ENCODE measurements at places on chromosomes 7 and 10.

- peaks cover 10% of the 10 kb centered on the region for H3K27me3 ChIP-seq
- peak overlapping the region; percentile 87 for H3K4me3 ChIP-seq
- H3K27ac ChIP-seq, result peak overlapping the region; percentile 99
- peak; percentile 71 for DNase-seq
These were observed 67.6 kb upstream of the CTNNA3 start for GRCh38 chr10:67763499-67764011.

GRCh38 chr7:94940241-94940640 is 32.8 kb downstream of the PPP1R9A start:
- H3K27ac ChIP-seq, result no peak overlapping the region
- no peak overlapping the region for H3K4me3 ChIP-seq
- DNase-seq, result no peak
- no peaks in the 10 kb centered on the region for H3K36me3 ChIP-seq

- H3K27me3 ChIP-seq, result no peaks in the 10 kb centered on the region
- H3K4me1 ChIP-seq, result no peaks in the 10 kb centered on the region
- no peak overlapping the region for H3K4me3 ChIP-seq
- no peak overlapping the region for H3K27ac ChIP-seq
These were observed 263.0 kb upstream of the NEBL start for GRCh38 chr10:21160116-21160515.

GRCh38 chr10:25815999-25816768 is 117.8 kb upstream of the MYO3A start:
- DNase-seq, result no peak
- H3K4me3 ChIP-seq, result no peak overlapping the region
- H3K4me1 ChIP-seq, result peaks cover 2% of the 10 kb centered on the region
- H3K27ac ChIP-seq, result no peak overlapping the region
- no peaks in the 10 kb centered on the region for H3K36me3 ChIP-seq

- no peaks in the 10 kb centered on the region for H3K27me3 ChIP-seq
- no peak for DNase-seq
- peaks cover 2% of the 10 kb centered on the region for H3K4me1 ChIP-seq
- no peaks in the 10 kb centered on the region for H3K36me3 ChIP-seq
- H3K4me3 ChIP-seq, result no peak overlapping the region
These were observed 26.2 kb downstream of the PALD1 start for GRCh38 chr10:70504521-70505358.

- no peak overlapping the region for H3K27ac ChIP-seq
- peaks cover 50% of the 10 kb centered on the region for H3K4me1 ChIP-seq
- H3K27me3 ChIP-seq, result no peaks in the 10 kb centered on the region
- no peak for DNase-seq
- peaks cover 4% of the 10 kb centered on the region for H3K36me3 ChIP-seq
These were observed 43.1 kb downstream of the SYPL1 start for GRCh38 chr7:106068986-106069385.

DNA sequence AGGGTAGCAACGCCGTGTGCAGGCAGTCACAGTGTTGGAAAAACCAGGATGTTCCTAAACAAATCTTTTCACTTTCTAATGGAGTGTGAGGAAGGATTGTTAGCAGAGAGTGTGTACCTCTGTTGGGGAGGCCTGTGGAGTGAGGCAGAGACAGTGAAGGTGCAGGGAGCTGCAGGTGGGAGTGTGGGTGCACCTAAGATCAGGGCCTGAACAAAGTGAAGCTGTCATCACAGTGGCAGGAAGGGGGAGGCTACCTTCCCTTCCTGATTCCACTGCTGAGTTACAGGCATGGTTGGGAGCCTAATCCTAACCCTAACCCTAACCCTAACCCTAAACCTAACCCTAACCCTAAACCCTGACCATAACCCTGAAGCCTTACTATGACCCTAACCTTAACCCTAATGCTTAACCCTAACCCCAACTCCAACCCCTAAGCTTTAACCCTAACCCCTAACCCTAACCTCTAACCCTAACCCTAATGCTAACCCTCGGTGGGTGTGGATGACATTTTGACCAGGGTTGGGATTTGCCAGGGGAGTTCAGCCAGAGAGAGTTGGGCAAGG is 158.8 kb upstream of the KLF6 start:
- no peaks in the 10 kb centered on the region for H3K27me3 ChIP-seq
- H3K36me3 ChIP-seq, result peaks cover 9% of the 10 kb centered on the region
- no peak overlapping the region for H3K4me3 ChIP-seq
- peak overlapping the region; percentile 65 for H3K27ac ChIP-seq
- H3K4me1 ChIP-seq, result peaks cover 49% of the 10 kb centered on the region

- H3K27ac ChIP-seq, result no peak overlapping the region
- H3K4me1 ChIP-seq, result no peaks in the 10 kb centered on the region
- no peak overlapping the region for H3K4me3 ChIP-seq
These were observed 635.0 kb downstream of the LRMDA start for GRCh38 chr10:76066457-76066856.

- no peaks in the 10 kb centered on the region for H3K4me1 ChIP-seq
- H3K27ac ChIP-seq, result no peak overlapping the region
- DNase-seq, result no peak
These were observed 25.1 kb upstream of the PDK4 start for GRCh38 chr7:95621404-95621803.

GRCh38 chr7:2876031-2876731 is 32.1 kb upstream of the GNA12 start:
- no peak overlapping the region for H3K4me3 ChIP-seq
- H3K27ac ChIP-seq, result no peak overlapping the region
- H3K4me1 ChIP-seq, result peaks cover 18% of the 10 kb centered on the region

- H3K4me3 ChIP-seq, result no peak overlapping the region
- no peaks in the 10 kb centered on the region for H3K36me3 ChIP-seq
- no peaks in the 10 kb centered on the region for H3K27me3 ChIP-seq
These were observed 302.2 kb downstream of the PTPRN2 start for GRCh38 chr7:158285383-158285770.

GRCh38 chr10:6009961-6010360 is 32.6 kb upstream of the IL15RA start:
- no peaks in the 10 kb centered on the region for H3K27me3 ChIP-seq
- no peak for DNase-seq
- H3K36me3 ChIP-seq, result peaks cover 62% of the 10 kb centered on the region
- no peak overlapping the region for H3K4me3 ChIP-seq
- peaks cover 29% of the 10 kb centered on the region for H3K4me1 ChIP-seq
- H3K27ac ChIP-seq, result no peak overlapping the region
